ENCODE measurements at places on chromosomes 7 and 10. TPM values are rescaled to one million over a fixed set of nuclear protein-coding genes. Genes with fewer than 3 reads are reported as not detected.

DNA sequence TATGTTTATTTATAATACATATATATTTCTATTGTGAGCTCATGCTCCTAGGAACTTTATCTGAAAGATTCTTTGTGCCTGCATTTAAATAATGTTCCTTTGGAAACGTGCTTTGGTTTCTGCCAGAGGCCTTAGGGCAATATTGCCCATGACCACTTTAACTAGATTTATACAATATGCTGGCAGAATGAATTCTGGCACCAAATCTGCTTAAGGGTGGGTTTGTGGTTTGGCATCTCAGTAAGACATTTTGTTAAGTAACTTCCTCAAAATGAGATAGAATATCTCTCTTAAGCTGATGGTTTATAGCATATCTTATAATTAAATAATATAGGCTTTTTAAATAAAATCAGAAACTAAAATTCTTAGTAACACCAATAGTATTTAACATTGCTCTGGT lies 252.9 kb downstream of the RNLS start:
- DNase-seq = no peak
- H3K36me3 ChIP-seq = no peaks in the 10 kb centered on the region
- no peak overlapping the region for H3K4me3 ChIP-seq
- H3K27ac ChIP-seq = no peak overlapping the region
- no peaks in the 10 kb centered on the region for H3K27me3 ChIP-seq

- H3K27ac ChIP-seq = no peak overlapping the region
- DNase-seq = no peak
- H3K4me3 ChIP-seq = no peak overlapping the region
- H3K27me3 ChIP-seq = no peaks in the 10 kb centered on the region
Measured at GRCh38 chr10:49827297-49827696, 65.2 kb upstream of the OGDHL start.

GRCh38 chr10:25501912-25502311 lies 327.1 kb downstream of the GPR158 start:
- peak overlapping the region; percentile 4 for H3K27ac ChIP-seq
- H3K4me3 ChIP-seq = no peak overlapping the region
- H3K27me3 ChIP-seq = no peaks in the 10 kb centered on the region

DNA sequence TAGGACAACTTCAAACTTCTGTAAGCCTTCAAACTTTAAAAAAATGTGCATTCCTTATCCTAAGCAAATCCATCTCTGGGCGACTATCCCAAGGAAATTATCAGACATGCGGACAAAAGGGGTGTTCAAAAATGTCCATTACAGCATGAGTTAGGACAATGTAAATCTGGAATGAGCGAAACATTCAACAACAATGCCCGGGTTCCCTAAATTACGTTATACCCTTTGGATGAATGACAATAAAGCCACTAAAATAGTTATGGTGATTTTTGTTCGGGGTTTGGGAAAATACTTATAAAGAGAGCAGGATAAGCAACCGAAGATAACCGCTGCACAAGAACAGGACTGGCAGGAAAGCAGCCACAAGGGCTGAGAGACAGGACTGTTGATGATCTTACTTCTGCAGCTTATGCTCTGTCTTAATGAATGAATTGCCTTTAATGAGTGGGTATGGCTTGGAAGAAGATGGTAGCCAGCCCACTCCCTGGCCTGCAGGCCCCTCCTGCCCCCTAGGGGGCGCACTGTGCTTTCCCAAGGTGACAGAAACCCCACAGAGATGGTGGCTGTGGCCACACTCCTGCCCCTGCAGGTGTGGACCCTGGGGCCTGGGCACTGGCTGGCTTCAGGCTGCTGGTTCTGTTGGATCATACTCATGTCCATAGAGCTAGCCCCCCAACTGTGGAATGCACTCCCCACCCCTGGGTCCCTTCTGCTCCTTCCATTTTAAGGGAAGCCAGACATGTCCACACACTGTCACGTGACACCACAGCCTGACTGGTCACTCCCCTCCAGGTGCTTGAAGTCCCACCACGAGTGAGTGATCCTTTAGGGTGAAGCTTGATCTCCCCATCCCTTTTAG lies 45.0 kb downstream of the ZCCHC24 start:
- H3K4me3 ChIP-seq = no peak overlapping the region
- peaks cover 3% of the 10 kb centered on the region for H3K36me3 ChIP-seq
- peaks cover 71% of the 10 kb centered on the region for H3K4me1 ChIP-seq
- DNase-seq = peak; percentile 57

DNA sequence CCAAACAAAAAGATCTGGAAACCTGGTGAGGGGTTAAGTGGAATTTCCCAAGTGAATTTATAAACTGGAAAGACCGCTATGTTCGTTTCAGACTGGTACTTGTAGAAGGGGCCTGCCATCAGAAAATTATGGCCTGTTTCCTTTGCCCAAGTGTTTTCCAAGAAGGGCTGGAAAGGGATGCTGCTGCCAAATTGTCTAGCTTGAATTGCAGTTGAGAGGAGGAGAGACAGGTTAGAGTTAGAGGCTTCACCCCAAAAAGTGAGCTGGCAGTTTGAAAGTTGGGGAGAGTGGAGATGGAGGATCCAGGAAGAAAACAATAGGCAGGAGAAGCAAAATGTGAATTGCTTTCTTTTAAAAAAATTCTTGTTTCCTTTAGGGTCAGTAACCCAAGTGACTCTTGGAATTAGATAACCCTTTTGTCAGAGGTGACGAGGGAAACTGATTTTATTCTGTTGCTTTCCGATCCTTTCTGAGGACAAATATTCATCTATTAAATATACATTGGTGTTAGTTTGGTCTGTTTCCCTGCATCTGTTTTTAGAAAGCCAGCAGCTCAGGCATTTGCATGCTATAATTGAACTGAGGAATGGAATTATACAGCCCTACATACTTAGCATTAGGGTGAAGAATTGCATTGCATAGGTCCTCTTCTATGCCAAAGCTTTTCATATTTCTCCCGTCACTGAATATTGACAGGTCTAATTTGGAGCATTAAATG lies 82.5 kb upstream of the PRR15 start:
- H3K4me1 ChIP-seq = peaks cover 56% of the 10 kb centered on the region
- no peak for DNase-seq
- no peaks in the 10 kb centered on the region for H3K36me3 ChIP-seq
- H3K27ac ChIP-seq = peak overlapping the region; percentile 41
- H3K27me3 ChIP-seq = no peaks in the 10 kb centered on the region

DNA sequence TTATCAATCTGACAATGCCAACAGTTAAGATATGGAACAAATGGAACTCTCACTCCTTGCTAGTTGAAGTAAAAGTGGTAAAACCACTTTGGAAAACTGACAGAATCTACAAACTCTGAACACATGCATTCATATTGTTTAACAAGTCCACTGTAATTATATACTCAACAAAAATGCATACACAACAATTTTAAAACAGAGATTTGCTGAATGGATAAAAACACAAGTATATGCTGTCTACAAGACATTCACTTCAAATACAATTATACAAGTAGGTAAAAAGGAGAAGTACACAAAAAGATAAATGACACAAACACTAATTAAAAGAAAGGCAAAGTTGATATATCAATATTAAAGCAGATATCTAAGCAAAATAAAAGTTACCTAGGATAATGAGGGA lies 9.2 kb upstream of the WNT2 start:
- H3K27ac ChIP-seq = no peak overlapping the region
- no peaks in the 10 kb centered on the region for H3K4me1 ChIP-seq
- H3K27me3 ChIP-seq = no peaks in the 10 kb centered on the region
- no peak for DNase-seq
- no peak overlapping the region for H3K4me3 ChIP-seq
- no peaks in the 10 kb centered on the region for H3K36me3 ChIP-seq

DNA sequence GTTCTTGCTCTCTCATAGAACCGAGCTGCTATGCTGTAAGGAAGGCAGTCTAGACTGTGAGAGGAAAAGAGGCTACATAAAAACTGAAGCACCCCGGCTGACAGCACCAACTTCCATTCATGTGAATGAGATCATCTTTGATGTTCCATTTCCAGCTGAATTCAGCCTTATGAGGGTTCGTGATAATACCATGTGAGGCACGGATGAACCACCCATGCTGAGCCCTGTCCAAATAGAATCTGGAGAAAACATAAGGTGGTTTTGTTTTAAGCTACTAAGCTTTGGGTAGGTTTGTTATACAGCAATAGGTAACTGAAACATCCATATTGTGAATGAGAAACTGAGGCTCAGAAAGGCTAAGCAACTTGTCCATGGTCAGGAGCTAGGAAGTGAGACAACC lies 6.9 kb upstream of the VAX1 start:
- peaks cover 97% of the 10 kb centered on the region for H3K27me3 ChIP-seq
- H3K36me3 ChIP-seq = no peaks in the 10 kb centered on the region
- H3K4me1 ChIP-seq = no peaks in the 10 kb centered on the region
- H3K4me3 ChIP-seq = no peak overlapping the region
- no peak for DNase-seq
- H3K27ac ChIP-seq = no peak overlapping the region

GRCh38 chr10:43278216-43278615 lies 11.4 kb upstream of the RASGEF1A start:
- no peak overlapping the region for H3K27ac ChIP-seq
- DNase-seq = no peak
- no peaks in the 10 kb centered on the region for H3K4me1 ChIP-seq
- H3K27me3 ChIP-seq = peaks cover 39% of the 10 kb centered on the region

- no peaks in the 10 kb centered on the region for H3K4me1 ChIP-seq
- no peak for DNase-seq
- no peak overlapping the region for H3K27ac ChIP-seq
- H3K4me3 ChIP-seq = no peak overlapping the region
- H3K36me3 ChIP-seq = no peaks in the 10 kb centered on the region
Measured at GRCh38 chr10:121157998-121158397, 306.8 kb downstream of the WDR11 start.

DNA sequence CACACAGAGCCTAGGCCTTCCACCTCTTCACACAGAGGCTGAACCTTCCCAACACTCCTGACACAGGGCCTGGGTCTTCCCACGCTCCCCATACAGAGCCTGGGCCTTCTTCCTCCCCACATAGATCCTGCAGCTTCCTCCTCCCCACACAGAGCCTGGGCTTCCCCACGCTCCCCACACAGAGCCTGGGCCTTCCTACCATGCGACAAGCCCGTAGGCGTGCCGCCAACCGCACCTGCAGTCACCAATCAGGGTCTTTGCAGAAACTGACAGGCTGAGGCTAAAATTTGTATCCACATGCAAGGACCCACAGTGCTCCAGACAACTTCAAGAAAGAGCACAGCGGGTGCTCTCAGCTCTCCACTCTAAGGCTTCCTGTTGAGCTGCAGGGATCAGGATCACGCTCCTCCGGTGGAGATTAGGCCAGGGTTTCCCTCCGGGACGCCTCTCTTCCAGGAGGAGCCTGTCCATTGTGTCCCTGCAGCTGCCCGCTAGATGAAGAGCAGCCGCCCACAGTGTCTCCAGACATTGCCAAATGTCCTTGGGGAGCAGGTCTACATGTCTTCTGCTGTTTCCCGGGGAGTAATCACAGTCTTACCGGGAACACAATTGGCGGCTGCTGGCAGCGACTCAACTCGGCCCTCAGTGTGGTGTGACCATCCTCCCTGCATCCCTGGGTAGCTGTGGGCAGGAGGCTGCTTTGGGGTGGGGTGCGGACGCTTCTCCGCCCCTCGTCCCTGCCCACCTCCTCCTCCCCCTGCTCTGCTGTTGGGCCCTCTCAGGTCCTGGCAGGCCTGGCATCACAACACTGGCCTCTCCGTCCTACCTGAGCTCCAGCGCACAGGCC lies 9.7 kb downstream of the CFAP46 start:
- DNase-seq = no peak
- H3K4me1 ChIP-seq = no peaks in the 10 kb centered on the region
- H3K4me3 ChIP-seq = no peak overlapping the region
- H3K36me3 ChIP-seq = no peaks in the 10 kb centered on the region

- H3K27ac ChIP-seq = no peak overlapping the region
- no peak overlapping the region for H3K4me3 ChIP-seq
- peaks cover 16% of the 10 kb centered on the region for H3K4me1 ChIP-seq
- no peaks in the 10 kb centered on the region for H3K27me3 ChIP-seq
Measured at GRCh38 chr10:132162590-132163277, 24.0 kb upstream of the DPYSL4 start.

- H3K4me1 ChIP-seq = peaks cover 5% of the 10 kb centered on the region
- no peaks in the 10 kb centered on the region for H3K36me3 ChIP-seq
- peak; percentile 12 for DNase-seq
- no peak overlapping the region for H3K27ac ChIP-seq
- peaks cover 84% of the 10 kb centered on the region for H3K27me3 ChIP-seq
Measured at GRCh38 chr10:62815381-62816075, 638 bp downstream of the EGR2 start.

The PTPN20 gene
- 0.42 TPM for total RNA-seq

The CHN2 gene
- 19.0 TPM for total RNA-seq

The GRID1 gene
- total RNA-seq = 2.3 TPM

The TRIL gene
- total RNA-seq = 5.2 TPM

The SLC16A9 gene
- total RNA-seq = 3.0 TPM

The SHH gene
- total RNA-seq = not detected
